Cortex of kidney (tissue), 1 donor: ENCODE measurements at places on chromosomes 1 and 21.
A peak's percentile ranks its signal among the peaks of the same experiment; 100 is the strongest.

DNA sequence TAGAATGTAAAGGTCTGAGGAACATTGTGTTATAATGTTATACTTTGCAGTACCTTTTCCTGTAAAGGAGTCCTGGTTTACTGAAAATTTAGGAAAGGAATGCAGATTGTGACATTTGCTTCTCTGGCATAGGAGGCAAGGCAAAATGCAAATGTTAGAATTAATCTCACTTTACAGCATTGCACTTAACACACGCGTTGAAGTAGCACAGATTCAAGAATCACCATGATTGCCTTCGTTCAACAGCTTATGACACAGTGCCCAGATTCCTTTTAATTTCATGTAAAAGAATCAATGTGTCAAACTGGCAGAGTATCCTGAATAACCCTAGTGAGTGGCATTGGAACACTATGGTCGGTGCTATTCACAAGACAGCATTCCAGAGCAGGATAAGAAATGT lies 47.4 kb downstream of the RGS7 start:
- no peak for DNase-seq

GRCh38 chr1:184740344-184740743 lies 14.3 kb downstream of the EDEM3 start:
- DNase-seq: no peak

GRCh38 chr1:173315296-173315695 lies 108.2 kb upstream of the TNFSF4 start:
- no peak for DNase-seq

- DNase-seq: no peak
Measured at GRCh38 chr1:160741092-160741501, 2.0 kb downstream of the SLAMF7 start.

DNA sequence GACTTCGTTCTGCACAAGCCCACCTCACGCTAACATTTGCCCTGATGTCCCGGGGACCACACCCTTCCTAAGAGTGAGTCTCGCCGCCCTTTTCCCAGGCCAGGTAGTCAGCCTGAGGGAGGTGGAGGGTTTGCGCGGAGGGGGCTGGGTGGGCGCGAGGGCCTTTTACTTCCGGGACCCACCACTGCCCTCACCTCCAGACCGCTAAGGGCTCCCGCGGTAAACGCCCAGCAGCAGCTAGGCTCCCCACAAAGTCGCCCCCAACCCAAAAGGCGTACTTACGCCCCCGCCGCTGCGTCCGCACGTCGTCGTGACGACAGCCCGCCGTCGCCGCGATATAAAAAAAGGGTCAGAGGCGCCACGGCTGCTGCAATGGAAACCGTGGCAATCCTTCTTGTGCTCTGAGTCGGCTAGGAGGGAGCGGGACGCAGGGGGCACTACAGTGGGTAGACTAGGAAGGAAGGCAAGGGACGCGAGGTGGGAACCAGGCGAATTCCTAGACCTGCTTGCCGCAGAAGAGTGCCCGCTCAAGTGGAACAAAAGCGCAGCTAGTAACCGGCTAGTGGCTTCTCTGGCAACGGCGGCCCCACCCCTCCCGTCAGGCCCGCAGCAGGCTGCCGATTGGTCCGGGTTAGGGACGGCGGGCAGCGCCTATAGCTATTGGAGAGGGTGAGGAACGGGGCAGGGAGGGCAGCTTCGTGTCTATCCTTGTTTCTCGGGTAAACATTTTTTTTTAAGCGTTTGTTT lies at the start of gene ODF2L:
Gene ODF2L (minus strand): TSS at position 573 of the 747 bp plus-strand sequence. CDS start 9,296 bp downstream, outside the sequence.
- DNase-seq: peak; percentile 70

DNA sequence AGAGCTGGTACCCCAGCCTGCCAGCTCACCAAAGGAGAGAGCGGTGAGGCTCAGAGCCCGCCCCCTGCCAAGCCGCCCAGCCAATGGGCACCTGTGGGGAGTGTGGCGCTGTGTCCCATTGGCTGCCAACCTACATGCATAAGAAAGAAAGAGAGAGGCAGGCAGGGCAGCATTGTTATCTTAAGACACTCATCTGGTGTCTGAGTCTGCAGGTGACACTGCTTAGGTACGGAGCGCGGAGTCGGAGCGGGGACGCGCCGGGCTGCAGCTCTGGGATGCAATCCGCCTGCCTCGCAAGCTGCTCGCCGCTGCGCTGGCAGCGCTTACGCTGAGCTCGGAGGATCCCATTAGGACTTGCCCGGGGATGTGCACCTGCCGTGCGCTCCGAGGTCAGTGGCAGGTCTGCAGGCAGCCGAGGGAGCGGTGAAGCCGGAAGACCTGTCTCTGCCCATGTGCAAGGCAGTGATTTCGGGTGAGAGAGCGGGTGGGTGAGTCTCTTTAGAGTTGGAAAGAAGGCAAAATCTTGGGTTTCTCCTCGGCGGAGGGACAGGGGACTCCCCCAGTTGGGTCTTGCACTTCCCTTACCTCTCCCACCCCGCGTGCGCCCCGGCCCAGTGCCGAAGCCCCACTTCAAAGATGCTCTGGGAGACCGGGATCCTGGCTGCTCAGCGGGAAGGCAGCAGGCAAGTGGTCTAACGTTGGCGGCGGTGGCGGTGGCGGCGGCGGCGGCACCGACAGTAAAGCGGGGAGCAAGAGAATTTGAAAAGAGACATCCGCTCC lies at the start of gene BRINP2:
Gene BRINP2 (plus strand): TSS at position 203 of the 780 bp plus-strand sequence. CDS start 58,919 bp downstream, outside the sequence.
- DNase-seq: no peak

DNA sequence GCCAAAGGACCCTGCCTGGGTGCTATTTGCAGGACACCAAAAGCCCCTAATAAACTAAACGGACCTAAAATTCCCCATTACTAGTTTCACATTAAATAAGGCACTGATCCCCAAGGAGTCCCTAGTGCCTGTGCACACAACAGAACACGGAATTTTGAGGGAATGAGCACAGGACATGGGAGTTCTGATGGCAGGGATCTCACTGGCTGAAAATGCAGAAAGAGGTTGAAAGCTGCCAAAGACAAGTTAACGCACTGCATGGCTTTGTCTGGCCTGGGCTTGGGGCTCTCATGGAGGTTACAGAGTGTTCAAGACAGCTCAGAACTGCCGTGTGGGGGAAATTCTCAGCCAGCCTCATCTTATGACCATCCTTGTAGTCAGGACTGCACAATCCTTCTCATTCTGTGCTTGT lies 15.6 kb upstream of the ATP1B1 start:
- DNase-seq: no peak

GRCh38 chr1:161038523-161039153 lies at the start of gene TSTD1:
TSS of gene TSTD1 (minus strand) at chr1:161038964. CDS start at chr1:161038889, 75 bp downstream.
- DNase-seq: no peak

- peak; percentile 44 for DNase-seq
Measured at GRCh38 chr1:211515090-211516023, 23.4 kb upstream of the RD3 start.

GRCh38 chr21:28793043-28793442 lies 199.6 kb downstream of the LTN1 start:
- no peak for DNase-seq

- no peak for DNase-seq
Measured at GRCh38 chr1:63651161-63651701, 58.0 kb downstream of the PGM1 start.

GRCh38 chr1:56576880-56577405 lies 2.4 kb downstream of the PLPP3 start:
- no peak for DNase-seq

GRCh38 chr1:214452152-214452784 lies 99.1 kb downstream of the PTPN14 start:
- DNase-seq: no peak

DNA sequence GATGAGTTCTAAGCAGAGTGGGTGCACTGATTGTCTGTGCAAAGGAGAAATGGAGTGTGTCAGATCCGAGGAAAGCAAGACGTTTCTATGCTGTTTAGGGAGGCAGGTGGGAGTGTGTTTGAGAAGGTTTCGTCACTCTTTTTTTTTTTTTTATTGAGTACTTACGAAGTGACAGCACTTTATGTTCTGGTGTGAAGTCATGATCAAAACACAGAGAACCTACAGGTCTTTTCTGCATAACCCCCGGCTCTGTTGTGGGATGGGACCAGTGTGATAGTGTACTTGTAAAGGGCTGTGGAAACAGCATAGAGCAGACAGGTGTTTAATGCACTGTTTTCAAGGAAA lies 26.7 kb downstream of the MIA3 start:
- no peak for DNase-seq

GRCh38 chr1:111484391-111485026 lies 10.7 kb downstream of the C1orf162 start:
- DNase-seq: no peak

DNA sequence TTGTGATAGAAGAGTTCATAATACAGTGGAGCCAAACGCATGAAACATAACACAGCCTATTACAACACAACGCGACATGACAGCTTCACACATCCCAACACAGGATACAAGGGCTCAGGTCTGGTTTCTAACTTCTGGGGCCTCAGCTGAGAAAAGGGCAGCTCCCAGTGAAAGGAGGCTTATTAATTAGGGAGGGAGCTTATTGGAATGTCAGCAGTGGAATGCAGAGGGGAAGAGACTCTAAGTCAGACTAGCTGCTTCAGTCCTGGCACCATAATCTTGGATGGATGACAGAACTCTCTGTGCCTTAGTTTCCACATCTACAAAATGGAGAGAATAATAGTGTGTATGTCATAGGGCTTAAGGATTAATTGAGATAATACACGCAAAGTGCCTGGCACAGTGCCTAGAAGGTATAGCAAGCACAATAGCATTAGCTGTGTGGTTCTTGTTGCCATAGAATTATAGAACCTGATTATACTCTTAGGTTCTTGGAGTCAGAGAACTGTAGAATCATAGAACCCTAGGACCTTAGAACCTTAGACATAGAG lies 22.7 kb upstream of the SLC2A1 start:
- DNase-seq: no peak

- DNase-seq: no peak
Measured at GRCh38 chr1:192860478-192861185, 51.8 kb downstream of the RGS2 start.

DNA sequence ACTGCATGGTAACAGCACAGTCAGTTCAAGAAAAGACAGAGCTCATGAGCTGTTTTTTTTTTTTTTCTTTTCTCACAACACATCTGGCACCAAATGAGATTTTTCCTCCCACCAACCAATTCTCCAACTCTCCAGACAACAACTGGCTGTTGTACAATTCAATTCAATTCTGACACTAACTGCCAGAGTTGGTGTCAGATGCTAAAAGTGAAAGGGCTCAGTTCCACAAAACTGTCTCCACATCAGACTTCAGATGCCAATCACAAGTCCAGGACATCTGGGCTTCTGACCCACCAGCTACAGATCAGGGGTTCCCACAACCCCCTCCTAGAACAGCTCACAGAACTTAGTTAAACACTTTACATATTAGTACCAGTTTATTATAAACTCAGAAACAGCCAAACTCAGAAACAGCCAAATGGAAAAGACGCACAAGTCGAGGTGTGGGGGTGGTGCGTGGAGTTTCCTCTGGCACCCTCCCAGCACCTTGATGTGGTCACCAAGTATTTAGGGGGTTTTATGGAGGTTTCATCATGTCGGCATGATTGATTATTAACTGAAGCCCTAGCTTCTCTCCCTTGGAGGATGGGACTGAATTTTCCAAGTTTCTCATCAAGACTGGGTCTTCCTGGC lies 39.2 kb upstream of the LRRC8D start:
- DNase-seq: no peak

DNA sequence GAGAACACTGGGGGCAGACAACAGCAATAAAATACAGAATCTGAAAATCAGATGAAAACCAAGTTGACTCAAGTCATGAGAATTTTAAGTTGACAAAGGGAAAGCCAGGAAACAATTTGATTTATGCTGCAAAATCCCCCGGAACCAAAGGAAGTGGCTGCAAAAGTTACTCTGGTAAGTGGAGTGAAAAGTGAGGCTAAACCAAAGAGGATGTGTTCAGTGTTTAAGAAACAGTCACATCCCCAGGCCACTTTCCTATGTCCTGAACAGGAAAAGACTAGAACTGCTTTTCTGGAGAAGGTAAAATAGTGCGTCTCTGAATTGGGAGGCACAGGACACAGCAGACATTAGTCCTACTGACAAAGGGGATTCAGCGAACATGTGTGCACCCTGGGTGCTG lies 5.9 kb downstream of the TARBP1 start:
- no peak for DNase-seq

- no peak for DNase-seq
Measured at GRCh38 chr1:109148987-109149561, 35.2 kb downstream of the ELAPOR1 start.

DNA sequence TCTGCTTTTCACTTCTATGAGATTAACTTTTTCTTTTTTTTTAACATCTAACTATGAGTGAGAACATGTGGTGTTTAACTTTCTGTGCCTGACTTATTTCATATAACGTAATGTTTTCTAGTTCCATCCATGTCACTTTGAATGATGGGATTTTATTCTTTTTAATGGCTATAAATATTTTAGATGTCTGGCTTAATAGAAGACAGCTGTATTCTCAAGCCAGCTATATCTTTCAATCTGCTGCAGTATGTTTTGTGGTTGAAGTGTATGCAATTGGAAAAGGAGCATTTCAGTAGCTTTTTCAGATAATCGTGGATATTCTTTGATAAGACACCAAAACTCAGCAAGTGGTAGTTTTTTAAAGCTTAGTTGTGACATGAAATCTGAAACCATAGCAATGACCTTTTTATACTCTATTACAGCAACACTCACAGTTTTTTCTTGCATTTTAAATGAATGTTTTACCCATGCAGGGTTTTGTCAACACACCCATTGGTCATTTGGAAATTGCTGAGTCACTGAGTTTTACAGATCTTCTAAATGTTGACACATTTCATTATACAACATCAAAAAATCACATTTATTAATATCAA lies 5.7 kb upstream of the SVBP start:
- DNase-seq: no peak

DNA sequence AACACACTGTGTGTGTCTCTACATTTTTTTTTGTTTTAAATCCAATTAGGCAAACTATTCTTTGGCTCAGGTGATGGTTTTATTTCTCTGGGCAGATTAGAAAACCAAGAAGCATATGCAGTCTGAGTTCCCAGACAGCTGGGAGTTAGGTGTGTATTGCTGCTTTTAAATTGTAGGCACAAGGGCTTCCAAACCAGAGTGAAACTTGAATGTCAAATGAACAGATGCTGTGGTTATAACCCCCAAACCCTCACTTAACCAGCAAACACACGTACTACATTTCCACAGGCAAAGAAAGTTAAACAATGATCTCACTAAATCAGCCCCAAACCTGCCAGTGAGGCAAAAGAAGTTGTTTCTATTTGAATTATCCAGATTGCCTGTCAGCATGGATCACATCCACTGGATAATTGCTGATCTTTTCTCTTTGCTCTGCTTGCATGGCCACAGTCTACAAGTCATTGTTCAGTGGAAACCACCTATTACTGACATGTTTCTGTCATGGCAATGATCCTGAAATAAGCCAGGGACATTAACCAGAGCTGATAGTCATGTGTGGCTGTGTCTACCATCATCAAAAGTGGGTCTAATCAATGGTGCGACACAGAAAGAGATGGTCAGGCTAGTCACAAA lies 576.5 kb upstream of the PLXNA2 start:
- no peak for DNase-seq

DNA sequence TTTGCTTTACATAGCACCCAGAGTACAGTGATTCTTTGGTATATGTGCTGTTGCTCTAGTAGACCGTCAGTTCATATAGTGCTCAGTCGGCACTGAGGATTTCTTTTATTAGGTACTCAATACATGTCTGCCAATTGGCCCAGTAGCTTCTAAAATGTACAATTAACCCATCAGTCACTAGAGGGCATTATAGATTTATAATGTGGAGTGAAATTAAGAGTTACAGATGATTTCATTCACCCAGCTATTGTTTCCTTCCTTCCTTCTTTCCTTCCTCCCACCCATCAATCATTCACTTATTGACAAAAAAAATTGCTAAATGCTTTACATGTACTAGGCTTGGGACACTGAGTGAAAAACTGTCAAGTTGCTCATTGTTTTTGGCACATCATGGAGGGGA lies 263.6 kb upstream of the USP24 start:
- no peak for DNase-seq

GRCh38 chr1:86238226-86238625 lies 81.7 kb upstream of the COL24A1 start:
- DNase-seq: no peak

GRCh38 chr1:219438386-219438785 lies 174.5 kb downstream of the ZC3H11B start:
- no peak for DNase-seq
